ENCODE measurements at places on chromosomes 12 and 14. TPM values are rescaled to one million over a fixed set of nuclear protein-coding genes. Genes with fewer than 3 reads are reported as not detected.

The CEBPE gene
- total RNA-seq, result not detected

The C1QL4 gene
- not detected for total RNA-seq

The CCDC92 gene
- 19.5 TPM for total RNA-seq

DNA sequence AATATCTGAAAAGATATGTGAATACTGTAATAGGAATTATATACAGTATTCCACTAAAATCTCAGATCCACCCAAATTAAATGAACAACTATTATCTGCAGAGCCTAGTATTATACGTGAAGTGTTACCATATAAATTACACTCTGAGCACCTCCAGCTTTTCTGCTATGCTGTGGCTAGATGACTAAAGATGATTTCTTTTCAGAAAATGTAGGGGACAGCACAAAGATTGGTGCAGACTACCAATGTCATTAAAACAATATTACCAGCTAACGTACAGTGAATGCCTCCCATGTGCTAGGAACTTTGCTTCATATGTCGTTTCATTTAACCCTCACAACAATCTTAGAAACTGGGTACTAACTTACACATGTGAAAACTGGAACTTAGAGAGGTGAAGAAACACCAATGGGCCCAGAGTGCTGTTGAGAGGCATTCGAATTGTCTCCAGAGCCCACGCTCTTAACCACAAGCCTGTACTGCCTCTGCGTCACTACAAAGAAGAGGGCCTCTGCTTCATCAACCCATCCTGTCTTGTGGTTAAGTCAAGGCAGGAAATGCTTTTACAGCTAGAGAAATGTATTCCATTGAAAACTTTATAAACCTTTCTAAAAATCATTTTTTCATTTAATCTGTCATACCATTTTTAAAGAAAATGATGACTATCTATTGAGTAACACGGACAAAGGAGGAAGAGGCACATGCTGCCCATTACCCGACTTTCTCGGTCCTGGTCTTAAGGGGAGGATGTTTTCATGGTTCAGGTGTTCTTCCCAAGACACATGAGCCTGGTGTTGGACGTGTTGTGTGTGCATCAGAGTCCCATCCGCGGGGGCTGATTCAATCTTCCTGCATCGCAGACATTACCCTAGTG, 1.3 kb downstream of the GPR65 start:
- H3K4me3 ChIP-seq, result peak overlapping the region; percentile 97
- DNase-seq, result peak; percentile 93
- H3K27ac ChIP-seq, result peak overlapping the region; percentile 95
- peaks cover 42% of the 10 kb centered on the region for H3K4me1 ChIP-seq
- peaks cover 7% of the 10 kb centered on the region for H3K36me3 ChIP-seq

- peaks cover 8% of the 10 kb centered on the region for H3K36me3 ChIP-seq
- H3K4me1 ChIP-seq, result no peaks in the 10 kb centered on the region
- H3K4me3 ChIP-seq, result no peak overlapping the region
- DNase-seq, result no peak
These were observed 263.1 kb downstream of the CEP128 start for GRCh38 chr14:80678436-80678835.

GRCh38 chr12:100185361-100185894, 15.2 kb upstream of the ACTR6 start:
- DNase-seq, result no peak
- no peak overlapping the region for H3K27ac ChIP-seq
- peaks cover 7% of the 10 kb centered on the region for H3K36me3 ChIP-seq
- no peaks in the 10 kb centered on the region for H3K27me3 ChIP-seq

DNA sequence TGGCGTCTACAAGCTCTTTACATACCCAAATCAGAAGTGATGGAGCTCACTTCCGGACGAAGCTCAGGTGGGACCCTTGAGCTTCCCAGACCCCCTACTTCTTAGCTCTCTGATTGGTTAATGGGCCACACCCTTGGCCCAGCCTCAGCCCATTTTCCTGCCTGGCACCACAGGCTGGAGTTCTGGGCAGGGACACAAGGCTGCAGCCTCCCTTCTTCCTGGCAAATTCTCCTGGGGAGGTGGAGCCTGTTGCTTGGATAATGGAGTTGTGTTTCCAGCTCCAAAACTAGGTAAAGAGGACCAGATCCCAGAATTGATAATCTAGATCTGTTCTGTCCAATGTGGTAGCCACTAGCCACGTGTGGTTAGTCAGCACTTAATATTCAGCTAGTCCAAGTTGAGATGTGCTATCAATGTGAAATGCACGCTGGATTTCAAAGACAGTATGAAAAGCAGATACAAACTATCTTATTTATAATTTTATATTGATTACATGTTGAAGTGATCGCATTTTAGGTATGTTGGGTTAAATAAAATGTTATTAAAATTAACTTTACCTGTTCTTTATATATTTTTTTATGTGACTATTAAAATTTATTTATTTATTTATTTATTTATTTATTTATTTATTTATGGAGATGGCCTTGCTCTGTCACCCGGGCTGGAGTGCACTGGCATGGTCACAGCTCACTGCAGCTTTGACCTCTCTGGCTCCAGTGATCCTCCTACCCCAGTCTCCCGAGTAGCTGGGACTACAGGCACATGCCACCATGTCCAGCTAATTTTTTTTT, 12.6 kb upstream of the FAIM2 start:
- H3K4me1 ChIP-seq, result no peaks in the 10 kb centered on the region
- no peaks in the 10 kb centered on the region for H3K36me3 ChIP-seq
- no peak overlapping the region for H3K4me3 ChIP-seq
- H3K27ac ChIP-seq, result no peak overlapping the region
- no peak for DNase-seq

Measured in CD4-positive, CD25-positive, alpha-beta regulatory T cell (primary cell).